Stimulated activated CD8-positive, alpha-beta memory T cell treated with anti-CD3 and anti-CD28 coated beads, Interleukin-4, amount 100 ng/mL, for 4 hours (primary cell): ENCODE measurements at places on chromosomes 12 and 14.

GRCh38 chr14:34111505-34111904 is 160.6 kb upstream of the EGLN3 start:
- no peak for DNase-seq

DNA sequence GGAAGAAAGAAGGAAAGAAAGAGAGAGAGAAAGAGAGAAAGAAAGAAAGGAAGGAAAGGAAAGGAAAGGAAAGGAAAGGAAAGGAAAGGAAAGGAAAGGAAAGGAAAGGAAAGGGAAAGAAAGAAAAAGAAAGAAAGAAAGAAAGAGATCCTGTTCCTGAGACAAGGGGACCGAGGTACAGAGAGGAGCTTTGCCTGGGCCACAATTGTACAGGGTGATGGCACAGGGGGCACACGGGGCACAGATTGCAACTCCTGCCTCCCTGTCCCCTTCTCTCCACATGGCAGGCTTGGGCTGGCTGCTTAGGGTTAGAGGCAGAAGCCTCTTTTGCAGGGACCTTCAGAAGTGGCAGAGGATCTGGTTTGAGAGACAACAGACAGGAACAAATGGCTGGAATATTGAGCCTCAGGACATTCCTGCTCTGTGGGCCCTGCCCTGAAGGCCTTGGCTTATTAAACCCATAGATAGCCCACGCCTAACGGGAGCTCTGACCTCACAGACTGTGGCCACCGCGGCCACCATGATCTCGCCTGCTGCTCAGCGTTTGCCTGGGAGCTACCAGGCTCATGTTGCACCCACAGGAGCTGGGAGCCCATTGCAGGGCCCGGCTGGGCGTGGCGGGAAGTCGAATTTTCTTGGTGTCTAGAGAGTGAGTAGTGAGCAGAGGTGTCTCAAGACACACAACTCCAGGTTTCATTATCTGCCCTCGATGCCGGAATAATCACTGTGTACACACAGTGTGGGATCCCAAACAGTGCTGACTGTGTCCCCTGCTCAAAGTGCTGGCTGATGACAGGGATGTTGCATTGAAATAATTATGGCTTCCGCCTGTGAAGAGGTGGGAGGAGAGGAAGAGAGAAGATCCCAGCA is 147.9 kb upstream of the NCOR2 start:
- no peak for DNase-seq

DNA sequence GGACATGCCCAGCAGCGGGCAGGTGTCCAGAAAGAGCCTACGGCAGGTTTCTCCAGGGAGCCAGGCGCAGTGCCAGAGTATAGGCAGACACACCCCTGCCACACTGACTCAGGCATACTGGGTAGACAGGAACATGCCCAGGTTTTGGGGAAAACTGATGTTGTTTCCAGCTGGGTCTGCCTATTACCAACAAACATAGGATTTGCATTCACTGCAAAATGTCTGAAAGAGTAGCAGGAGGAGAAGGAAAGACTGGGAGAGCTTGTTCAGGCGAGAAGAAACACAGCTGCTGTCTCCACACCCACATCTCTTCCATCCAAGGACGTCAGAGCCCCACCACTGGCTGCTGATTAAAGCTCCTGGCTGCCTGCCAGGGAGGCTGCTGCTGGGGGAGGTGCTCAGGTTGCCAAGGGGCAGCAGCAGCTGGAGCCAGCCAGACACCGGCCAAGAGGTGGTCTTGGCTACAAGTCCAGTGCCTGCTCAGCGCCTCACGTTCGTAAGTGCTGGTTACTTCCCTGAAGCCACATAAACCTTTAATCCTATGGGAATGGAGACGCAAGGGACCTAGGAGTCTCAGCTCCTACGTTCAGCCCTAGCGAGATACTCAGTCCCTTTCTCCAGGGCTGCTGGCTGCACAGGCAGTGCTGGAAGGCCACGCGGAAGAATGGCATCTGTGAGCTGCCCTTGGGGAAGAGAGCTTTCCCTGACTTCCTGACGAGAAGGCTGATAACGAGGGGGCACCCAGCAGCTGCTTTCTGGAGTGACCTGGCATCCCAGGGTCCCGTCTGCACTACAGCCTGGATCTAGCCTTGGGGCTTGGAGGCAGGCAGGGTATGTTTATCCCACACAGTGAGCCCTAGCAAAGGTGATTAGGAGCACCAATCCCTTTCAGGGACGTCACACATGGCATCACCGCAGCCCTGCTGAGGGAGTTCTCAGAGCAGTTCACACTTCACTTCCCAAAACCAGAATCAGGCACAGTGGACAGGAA is 58.1 kb downstream of the PLEKHG3 start:
- DNase-seq = no peak

- DNase-seq = no peak
Measured at GRCh38 chr12:5375547-5376295, 56.2 kb upstream of the NTF3 start.

DNA sequence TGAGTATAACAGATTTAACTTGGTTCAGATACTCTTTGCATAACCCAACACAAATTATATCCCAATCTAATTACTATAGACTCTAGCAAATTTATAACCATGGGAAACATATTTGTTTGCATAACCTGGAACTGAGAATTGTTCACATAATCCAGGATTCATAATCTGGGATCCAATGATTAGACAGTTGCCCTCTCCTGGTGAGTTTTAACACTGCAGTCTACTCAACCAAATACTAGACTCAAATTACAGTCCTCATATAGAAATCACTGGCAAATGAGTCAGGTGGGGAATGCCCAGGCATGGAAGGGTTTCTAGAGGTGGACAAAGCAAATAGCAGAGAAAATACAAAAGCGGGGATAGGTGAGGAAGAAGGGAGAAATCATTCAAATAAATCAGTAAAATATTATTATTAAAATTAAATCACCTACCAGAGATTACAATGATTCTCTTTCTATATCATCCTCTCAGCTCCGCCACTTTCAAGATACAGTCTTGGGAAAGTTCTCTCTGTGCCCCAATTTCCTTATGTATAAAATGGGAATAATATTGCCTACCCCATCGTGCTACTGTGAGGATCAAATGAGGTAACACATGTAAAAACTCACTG is 9.4 kb downstream of the GCH1 start:
- no peak for DNase-seq

GRCh38 chr14:101066826-101067510 is 163.4 kb upstream of the RTL1 start:
- no peak for DNase-seq

- no peak for DNase-seq
Measured at GRCh38 chr12:19992311-19992710, 376.0 kb upstream of the PDE3A start.

DNA sequence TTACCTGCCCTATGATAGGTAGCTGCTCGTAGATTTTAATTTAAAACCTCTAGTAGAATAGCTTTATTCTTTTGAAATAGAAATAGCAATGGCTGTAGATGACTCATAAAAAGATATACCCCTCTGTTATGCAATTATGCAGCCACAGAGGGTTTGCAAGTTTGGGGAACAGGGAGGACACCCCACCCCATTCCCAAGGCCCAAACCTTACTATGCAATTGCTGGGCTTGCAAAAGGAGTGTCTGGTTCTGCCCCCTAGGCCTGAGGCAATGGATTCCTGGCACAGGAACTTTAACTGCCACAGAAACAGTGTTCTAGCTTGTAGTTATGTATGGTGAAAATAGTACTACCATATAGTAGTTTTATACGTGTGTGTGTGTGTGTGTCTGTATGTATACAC is 403.3 kb downstream of the ADAMTS20 start:
- DNase-seq = no peak

- DNase-seq = no peak
Measured at GRCh38 chr12:123398177-123398549, 14.2 kb downstream of the KMT5A start.

- DNase-seq = no peak
Measured at GRCh38 chr12:109719123-109720022, 5.7 kb downstream of the FAM222A start.
